ENCODE measurements at places on chromosomes 3 and 15.

- no peak for DNase-seq
Measured at GRCh38 chr3:19002606-19003005, 145.7 kb upstream of the KCNH8 start.

DNA sequence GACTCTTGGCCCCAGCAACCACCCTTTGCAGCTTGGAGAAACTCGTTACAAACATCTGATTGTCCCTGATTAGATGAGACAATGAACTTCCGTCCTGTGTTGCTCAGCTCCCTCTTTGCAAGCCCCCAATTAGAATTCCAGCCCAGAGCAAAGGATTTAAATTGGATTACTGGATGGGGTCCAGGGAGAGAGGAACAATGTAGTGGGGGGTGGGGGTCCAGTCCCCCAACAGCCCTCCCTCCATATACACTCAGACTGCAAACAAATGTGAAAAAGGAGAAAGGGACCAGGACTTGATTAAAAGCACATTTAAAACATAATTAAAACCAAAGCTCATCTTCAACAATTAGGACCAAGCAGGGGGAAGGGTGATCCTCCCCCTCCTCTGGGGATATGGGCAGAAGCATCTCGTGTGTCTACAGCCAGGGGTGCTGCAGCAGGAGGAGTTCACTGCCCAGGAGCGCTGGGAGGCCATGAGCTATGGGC lies 71.7 kb upstream of the TMEM115 start:
- no peak for DNase-seq

DNA sequence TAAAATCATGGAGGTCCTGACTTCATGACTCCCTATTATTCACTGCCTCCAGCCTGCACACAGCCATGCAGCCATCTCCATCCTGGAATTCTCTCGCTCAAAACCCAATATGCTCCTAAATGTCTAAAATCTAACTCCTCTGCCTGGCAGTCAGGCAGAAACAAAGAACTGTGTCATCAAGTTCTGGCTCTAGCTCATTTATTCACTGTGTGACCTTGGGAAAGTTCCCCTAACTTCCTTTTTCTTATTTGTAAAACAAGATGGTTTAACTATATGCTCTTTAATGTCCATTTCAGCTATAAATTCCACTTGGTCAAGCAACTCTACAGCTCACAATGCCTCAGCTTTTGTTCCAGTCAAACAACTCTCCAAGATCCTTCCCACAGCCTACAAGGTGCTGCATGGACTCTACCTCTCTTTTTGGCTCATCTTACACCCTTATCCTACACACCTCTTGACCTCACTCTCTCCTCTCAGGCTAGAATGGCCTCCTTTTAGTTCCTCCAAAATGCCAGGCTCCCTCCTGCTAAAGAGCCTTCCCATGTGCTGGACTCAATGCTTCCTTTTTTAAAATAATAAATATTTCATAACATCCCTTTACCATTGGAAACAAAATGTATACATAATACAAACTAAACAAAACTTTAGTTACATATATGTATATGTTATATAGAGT lies 16.4 kb downstream of the PIK3CB start:
- DNase-seq: no peak

GRCh38 chr3:191340966-191341365 lies 10.6 kb upstream of the UTS2B start:
- no peak for DNase-seq

DNA sequence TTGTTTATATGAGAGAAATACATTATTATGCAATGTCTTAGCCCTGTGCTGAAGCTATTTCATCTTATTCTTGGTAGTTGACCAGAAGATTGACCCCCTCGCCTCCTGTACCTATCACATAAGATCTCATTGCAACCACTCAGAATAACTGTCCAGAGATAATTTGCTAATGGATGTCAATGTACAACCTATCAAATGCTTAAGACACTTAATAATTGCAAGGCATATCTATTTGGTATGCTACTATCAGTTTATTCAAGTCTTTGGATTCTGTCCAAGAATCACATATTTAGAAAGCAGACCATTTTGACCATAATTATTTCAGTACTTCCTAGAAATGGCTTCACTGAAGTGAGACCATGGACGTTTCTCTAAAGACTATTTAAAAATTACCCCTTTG lies 241.6 kb downstream of the GAP43 start:
- DNase-seq: no peak

DNA sequence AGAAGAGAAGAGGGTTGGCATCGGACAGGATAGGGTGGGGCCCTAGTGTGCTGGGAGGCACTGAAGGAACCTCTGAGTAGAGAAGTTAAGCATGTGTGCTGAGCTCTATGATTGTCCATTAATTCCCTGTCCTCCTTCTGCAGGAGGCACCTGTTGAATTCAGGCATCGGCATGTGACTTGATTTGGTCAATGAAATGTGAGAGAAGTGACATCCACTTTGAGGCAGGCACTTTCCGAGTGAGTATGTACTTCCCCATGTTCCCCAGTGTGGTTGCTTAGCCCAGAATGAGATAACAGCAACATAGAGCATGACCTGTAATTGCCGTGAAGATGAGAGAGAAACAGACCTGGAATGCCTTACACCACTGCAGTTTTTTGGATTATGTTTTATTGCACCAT lies 224.8 kb downstream of the RPLP1 start:
- no peak for DNase-seq

DNA sequence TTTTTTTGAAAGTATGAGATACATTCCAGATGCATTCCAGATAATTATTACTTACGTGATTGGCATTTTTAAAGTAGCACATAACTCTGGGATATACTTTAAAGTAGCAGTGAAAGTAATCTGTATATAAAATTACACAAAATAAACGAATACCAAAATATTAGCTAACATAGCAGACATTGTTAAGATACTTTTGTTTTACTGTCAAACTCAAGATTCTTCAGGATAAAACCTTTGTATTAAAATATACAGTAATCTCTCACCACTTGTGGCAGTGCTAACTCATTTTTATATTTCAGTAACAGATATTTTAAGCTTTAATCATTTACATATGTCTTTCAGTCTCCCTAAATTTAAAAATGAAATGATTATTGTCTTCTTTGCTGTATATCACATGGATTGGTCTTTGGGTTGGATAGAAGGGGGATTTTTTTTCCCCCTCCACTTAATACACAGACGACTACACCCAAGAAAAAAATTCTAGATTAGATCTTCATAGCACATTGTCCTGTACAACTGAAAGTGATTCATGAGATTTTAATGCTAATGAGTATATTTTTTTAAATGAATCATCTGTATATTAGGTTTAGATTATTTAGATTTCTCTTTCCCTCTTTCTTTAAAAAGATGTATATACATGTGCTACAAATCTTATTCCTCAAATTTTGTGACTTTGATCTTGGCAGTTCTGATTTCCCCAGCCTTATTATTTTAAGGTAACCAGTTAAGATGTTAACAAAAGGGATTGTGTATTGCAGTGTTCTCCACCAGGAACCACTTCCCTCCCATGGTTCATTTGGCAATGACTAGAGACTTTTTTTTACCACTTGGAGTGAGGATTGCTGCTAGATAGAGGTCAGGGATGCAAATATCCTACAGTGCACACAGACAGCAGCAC lies 24.5 kb upstream of the EBLN2 start:
- no peak for DNase-seq

DNA sequence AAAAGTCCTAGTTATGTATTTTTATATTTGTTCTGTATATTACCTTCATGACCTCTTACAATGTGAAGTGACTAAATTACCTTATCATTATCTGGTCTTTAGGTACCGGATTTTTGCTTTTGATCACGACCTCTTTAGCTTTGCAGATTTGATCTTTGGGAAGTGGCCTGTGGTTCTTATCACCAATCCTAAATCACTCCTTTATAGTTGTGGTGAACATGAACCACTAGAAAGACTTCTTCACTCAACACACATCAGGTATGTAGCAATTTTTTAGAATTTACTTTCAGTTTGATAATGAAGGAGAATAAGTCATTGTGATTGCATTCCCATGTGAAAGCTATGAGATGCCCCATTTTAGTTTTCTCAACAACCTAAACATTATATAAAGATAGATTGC lies 18.3 kb downstream of the TMEM62 start:
- no peak for DNase-seq

- DNase-seq: no peak
Measured at GRCh38 chr3:116981089-116981488, 271.5 kb downstream of the TUSC7 start.

GRCh38 chr3:135368781-135369180 lies 573.7 kb downstream of the EPHB1 start:
- DNase-seq: no peak

GRCh38 chr3:170739410-170739809 lies 130.6 kb downstream of the RPL22L1 start:
- DNase-seq: no peak

- no peak for DNase-seq
Measured at GRCh38 chr15:68204776-68205557, at the start of gene CALML4. Gene CALML4 (minus strand): TSS chr15:68205332. CDS start chr15:68205247, 85 bp downstream.

DNA sequence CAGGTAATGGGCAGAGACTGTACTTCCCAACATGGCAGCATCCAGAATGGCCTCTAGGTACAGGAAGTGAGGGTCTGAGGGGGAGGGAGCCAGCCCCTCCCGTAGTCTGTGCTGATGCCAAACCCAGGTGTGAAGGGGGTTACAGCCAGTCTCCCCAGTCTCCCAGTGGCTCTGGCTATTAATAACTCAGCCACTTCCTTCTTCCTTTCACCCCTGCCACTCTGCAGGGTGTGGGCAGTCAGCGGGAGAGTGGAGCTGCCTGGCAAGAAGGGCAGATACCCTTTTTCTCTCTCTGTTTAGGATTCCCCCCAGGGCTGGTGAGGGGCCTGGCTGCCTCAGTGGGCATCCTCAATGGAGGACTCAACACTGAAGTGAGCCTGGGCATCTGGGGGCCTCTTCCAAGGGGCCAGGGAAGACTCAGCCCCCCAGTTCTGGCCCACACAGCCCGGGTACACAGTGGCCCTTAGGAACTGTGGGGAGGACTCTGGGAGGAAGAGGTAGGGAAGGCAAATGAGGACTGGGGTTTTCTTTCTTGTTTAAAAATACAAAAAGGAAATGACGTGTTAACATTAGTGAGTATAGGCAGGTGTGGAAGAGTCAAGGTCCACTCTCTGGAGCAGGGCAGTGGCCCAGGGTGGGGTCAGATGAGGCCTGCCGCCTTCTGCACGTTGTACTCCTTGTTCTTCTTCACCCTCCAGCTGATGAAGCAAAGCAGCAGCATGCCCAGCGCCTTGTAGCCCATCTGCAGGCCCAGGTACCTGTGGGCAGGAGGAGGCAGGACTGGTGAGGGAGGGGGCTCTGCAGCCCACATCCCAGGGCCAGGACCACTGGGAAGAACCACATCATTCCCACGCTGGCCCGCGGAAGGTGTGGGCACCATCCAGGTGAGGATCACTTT lies 38.6 kb upstream of the RAB6B start:
- DNase-seq: no peak

GRCh38 chr3:147653367-147653923 lies 244.3 kb downstream of the ZIC1 start:
- no peak for DNase-seq

DNA sequence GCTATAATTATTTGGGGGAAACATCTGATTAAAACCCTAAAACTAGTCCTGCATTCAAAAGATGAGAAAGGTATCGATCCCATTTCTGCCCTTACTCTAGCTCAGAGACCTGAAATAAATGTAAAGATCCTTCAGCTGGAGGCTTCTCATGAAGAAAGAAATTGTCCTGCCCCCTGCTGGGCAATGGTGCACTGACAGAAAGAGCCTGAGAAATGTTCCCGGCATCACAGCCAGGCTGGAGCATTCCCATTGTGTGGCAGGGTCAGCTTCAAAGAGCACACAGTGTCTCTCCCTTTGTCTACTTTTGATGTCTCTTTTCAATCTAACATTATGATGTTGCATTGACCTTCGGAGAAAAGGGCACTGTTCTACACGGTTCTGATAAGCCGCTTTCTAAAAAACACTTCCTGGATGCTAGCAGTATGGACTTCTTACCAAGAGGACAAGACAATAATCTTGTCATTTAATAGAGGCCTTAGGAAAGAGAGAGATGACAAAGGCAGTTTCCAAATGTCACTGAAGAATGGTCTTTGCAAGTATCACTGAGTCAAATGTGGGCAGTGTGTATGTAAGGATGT lies 287.5 kb downstream of the MAGI1 start:
- DNase-seq: no peak

GRCh38 chr15:77019521-77020331 lies 24.8 kb downstream of the PSTPIP1 start:
- DNase-seq: no peak

DNA sequence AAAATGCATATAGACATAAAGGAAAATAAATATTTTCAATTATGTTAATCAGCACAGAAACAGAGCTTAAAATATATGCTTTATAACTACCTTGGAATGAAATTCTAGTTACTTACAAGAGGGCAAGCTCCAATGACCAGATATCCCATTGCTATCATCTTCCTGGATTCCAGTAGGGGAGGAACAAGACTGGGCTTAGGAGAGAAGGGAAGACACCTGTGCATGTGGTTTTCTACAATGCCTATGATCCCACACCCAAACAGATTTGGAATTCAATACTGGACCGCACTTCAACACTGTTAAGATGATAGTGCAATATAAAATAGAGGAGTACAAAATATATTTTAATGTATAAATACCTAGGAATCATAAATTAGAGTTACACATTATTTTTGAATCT lies 79.6 kb downstream of the ARPP21 start:
- no peak for DNase-seq

- no peak for DNase-seq
Measured at GRCh38 chr3:123638936-123639689, 54.3 kb upstream of the HACD2 start.

GRCh38 chr3:30512576-30512975 lies 93.8 kb upstream of the TGFBR2 start:
- DNase-seq: no peak

GRCh38 chr3:133505813-133506212 lies 67.7 kb upstream of the CDV3 start:
- no peak for DNase-seq

DNA sequence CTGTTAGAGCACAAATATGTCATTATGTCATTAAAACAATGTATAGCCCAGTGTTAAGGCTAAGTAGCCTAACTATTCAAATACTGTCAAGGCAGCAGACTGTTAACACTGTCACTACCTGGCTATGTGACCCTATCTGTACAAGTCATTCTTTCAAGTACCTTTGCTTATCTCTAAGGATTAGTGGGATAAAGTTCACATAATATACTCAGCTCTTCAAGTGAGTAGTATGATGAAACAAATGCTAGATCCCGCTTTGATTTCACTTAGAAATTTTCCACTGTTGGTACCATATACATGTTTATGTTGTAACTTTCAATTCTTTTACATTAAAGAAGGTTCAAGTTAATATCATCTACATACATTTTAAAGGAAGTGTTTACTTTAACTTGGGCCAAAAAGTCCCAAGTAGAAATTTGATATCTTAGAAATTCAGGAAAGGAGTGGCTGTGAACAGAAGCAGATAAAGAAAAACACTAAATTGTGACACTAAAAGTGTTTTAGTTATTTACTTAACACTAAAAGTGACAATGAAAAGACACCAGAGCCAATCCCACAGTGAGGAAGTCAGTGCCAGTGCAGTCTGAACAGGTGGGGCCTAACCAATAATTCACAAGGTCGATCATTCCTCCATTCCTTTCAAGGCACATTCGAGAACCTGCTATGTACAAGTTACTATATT lies 4.8 kb upstream of the RFX7 start:
- DNase-seq: no peak
